Stimulated activated naive CD4-positive, alpha-beta T cell treated with Interleukin-2 at 50 U/mL for 16 hours (primary cell): ENCODE measurements at places on chromosomes 3 and 15.

DNA sequence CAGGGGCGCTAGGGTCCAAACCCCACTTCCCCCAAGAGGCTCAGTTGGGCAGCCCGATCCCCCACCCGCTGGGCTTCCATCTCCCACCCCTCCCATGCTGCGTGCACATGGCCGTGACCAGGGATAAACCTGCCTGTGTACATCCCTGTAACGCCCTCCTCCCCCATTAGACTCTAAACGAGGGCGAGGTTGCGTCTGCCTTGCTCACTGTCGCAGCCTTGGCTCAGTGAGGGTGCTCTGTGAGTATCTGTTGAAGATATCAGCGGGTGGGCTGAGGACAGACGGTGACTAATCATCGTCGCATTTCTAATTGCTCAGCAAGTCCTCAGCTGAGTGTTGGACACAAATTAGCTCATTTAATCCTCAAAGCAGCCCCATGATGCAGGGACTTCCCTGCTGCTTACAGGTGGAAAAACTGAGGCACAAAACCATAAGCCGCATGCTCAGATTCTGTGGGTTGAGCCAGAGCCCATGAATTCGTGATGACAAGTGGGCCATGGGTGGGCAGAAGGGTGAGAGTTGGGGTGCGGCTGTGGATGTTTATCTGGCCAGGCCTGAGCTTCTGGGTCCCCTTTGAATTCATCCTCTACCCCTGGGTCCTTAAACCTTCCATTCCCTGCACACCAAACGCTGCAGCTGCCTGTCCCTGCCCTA, 26.0 kb downstream of the FBLN2 start:
- DNase-seq, result no peak

GRCh38 chr3:191543897-191544296, 82.9 kb downstream of the PYDC2 start:
- no peak for DNase-seq

- DNase-seq, result no peak
Observed at GRCh38 chr3:25904206-25904605, 114.3 kb downstream of the OXSM start.

DNA sequence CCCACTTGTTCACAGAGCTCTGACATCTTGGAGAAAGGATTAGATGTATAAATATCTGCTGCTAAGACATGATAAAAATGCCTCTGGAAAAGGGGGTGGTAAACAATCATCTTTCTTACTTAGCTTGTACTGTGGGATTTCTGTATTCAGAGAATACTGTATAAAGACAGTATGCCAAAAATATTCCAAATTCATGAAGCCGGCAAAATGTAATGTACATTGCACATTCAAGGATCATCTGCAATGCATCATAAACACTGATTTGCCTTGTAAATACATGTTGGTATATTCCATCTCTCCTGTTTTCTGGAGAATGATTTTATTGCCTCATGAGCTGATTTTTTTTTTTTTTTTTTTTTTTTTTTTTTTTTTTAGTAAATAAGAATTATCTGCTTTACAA, 355.3 kb downstream of the ROBO1 start:
- DNase-seq, result no peak

GRCh38 chr3:7484636-7485035, 623.7 kb downstream of the GRM7 start:
- DNase-seq, result no peak

DNA sequence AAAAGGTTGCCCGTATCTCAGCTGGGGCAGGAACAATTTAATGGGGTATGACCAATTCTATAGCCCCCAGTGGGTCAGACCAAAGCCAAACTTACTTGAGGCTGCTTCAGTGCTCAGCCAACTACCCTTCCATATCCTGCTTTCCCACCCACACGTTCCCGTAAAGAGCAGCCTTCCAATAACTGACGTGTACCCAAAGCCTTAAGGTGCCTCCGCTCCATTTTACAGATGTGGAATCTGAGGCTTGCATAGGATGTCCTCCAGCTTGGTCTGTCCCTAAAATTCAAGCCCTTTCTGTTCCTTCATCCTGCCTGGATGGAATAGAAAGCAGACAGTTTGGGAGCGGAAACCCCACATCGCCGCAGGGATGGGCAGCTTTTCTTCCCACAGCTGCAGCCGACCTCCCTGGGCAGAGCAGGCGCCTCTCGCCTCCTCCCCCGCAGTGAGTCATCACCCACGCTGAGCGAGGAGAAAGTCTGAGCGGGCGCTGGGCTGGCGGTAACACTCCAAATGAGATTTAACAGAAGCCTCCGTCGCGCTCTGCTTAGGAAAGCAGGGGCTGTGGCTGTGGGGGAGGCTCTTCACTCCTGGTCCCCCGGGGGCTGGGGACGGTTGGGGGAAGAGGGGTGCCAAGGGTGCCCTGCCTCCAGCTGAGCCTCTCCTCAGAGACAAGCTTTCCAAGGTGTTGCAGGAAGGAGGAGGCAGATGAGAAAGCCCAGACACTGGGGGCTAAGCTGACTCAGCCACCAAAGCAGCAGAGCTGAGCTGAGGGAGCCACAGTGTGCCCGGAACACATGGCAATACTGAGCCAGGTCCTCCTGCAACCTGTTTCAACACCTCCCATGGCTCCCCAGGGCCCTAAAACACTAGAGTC, 57.8 kb upstream of the HRH1 start:
- peak; percentile 65 for DNase-seq
